Activated naive CD4-positive, alpha-beta T cell (primary cell): ENCODE measurements at places on chromosomes 11 and 22.

GRCh38 chr22:20238901-20239675 is 29.0 kb downstream of the RTN4R start:
- DNase-seq, result no peak

DNA sequence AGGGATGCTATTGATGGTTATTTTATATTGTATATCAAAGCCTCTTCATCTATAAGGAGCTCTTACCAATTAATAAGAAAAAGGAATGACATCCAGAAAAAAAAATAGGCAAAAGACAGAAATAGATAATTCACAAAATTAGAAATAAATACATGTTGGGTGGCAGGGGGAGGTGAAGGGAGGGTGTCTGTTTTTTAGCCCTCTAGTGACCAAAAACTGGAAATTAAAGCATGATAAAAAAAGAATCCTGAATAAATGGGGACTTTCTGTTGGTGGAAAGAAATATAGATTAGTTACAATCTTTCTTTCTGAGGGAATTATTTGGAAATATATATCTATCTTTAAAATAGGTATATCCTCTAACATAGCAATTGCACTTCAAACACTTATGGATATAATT is 42.0 kb upstream of the TTC36 start:
- DNase-seq, result no peak

GRCh38 chr11:84471501-84471900 is 1155.6 kb downstream of the DLG2 start:
- no peak for DNase-seq

- no peak for DNase-seq
Measured at GRCh38 chr11:73186294-73186850, 31.7 kb upstream of the P2RY2 start.

GRCh38 chr22:41946629-41947423 is at the start of gene CENPM:
TSS of gene CENPM (minus strand) at chr22:41947152. CDS start at chr22:41947076, 76 bp downstream.
- peak; percentile 80 for DNase-seq

- no peak for DNase-seq
Measured at GRCh38 chr11:90757849-90758494, 535.1 kb upstream of the CHORDC1 start.

GRCh38 chr22:28906312-28906711 is 22.9 kb downstream of the ZNRF3 start:
- no peak for DNase-seq

DNA sequence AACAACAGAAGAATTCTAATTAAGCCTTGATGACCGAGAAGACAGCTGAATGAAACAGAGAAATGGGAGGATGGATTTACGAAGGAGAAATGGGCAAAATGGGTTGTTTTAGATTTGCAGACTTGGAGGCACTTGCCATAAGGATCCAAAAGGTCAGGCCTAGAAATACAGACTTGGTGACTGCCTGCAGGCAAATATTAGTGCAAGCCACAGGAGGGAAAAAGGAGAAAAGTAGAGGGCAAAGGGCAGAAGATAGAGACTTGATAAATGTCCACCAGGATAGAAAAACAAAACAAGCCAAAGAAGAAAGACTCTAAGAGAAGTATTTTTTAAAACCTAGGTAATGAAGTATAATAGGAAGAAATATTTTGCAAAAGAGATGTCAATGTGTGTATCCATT is 13.1 kb downstream of the CCDC34 start:
- DNase-seq, result no peak

DNA sequence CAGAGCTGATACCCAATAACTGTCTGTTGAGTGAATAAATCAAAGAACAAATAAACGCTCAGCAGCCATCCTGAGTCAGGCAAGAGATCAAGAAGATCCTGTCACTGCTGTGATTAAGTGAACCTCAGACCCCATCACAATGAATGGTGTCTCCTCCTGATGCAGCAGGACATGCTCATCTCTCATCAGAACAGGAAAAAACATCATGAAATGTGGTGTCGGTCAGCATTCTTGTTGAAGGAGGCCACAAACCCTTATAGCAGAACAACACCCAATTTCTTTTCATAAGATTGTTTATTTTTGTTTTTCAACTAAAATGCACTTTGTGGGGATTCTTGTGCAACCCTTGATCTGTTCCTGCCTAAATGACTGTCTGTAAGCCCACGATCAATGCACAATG is 60.3 kb downstream of the SYTL2 start:
- DNase-seq, result no peak

- DNase-seq, result no peak
Measured at GRCh38 chr11:18623707-18624106, 10.4 kb downstream of the SPTY2D1 start.

- DNase-seq, result no peak
Measured at GRCh38 chr22:23457380-23457985, 122.6 kb downstream of the IGLL1 start.

DNA sequence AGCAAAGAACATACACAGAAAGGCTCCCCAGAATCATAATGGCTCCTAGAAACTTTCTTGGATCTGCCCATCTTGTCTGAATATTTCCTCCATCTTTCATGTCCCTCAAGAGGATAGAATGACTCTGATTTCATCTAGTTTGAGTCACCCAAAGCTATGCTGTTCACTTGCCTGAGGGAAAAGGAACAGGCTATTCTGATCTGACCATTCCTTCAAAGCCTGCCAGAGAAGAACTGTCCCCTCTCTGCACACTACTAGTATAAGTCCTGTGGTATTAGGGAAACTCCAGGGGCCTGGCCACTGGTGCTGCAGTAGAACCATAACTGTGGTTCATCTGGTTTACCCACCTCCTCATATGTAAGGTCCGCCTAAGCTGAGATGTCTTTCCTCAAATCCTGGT is 2.4 kb upstream of the PATE1 start:
- DNase-seq, result no peak

GRCh38 chr11:72553706-72554105 is 119.4 kb upstream of the CLPB start:
- no peak for DNase-seq

GRCh38 chr11:122706291-122707088 is 51.0 kb downstream of the UBASH3B start:
- DNase-seq, result no peak

DNA sequence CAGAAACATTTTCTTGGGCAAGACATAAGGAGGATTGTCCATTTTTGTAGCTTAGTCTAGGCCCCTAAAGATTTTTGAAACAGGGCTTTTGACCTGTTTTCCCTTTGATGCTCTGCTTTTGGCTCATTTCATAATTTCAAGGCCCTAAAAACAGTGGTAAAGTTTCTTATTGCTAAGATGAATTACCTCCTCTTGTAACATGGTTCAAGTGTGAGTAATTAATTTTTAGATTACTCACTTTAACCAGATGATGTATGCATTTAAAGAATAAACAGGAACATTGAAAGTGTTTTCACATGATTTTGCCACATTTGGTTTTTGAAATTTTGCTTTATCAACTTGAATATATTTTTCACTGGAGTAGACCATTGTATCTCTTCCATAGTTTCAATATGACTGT is 1.2 kb downstream of the RAG2 start:
- no peak for DNase-seq

GRCh38 chr11:13280092-13280722 is 2.6 kb downstream of the BMAL1 start:
- DNase-seq, result no peak

DNA sequence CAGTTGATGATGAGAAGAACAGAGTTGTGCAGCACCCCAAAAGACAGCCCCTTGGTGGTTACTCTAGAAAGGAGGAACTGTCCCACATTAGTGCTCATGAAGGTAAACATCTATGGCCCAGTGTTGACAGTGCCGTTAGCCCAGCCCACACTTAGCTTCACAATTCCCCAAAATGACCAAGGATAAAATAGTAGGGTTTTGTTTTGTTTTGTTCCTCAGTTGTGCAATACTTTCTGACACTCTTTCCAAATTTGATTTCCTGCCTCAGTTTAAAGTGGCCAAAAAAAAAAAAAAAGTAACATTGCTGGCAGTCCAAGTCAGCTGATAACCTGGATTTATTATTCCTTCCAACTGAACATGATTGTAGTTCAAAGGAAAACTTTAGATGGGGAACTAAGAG is 269.4 kb downstream of the TMEM135 start:
- DNase-seq, result no peak

DNA sequence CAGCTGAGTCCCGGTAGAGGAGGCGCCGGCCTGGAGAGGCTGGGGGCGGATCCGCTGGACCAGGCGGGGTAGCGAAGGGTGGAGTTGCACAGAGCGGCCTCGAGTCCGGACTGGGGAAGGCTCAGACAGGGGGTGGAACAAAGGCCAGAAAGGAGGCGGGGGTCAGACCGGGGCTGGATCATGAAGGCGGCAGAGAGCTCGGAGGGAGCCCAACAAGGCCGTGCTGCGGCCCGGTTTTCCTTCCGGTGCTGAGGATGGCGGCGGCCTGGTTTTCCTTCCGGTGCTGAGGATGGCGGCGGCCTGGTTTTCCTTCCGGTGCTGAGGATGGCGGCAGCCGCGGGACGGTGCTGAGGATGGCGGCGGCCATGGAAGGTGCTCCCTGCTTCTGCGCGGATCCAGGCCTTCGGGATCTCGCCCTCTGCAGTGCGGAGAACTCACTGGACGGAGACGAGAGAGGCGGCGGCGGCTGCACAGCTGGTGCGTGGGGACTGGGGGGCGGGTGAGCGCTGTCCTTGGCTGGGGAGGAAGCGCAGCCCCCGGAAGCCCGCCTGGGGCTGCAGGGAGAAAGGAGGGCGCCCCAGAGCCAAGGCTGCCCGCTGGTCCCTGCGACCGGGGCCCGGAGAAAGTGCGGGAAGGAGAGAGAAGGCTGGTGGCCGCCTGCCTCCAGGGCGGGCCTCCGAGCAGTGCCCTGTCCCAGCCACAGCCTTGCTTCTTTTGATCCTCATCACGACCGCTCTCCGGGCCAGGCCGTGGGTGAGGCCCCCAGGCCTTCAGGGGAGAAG is 350.4 kb upstream of the B3GAT1 start:
- DNase-seq, result no peak

- DNase-seq, result no peak
Measured at GRCh38 chr11:39190751-39191150, 2268.7 kb downstream of the LRRC4C start.

DNA sequence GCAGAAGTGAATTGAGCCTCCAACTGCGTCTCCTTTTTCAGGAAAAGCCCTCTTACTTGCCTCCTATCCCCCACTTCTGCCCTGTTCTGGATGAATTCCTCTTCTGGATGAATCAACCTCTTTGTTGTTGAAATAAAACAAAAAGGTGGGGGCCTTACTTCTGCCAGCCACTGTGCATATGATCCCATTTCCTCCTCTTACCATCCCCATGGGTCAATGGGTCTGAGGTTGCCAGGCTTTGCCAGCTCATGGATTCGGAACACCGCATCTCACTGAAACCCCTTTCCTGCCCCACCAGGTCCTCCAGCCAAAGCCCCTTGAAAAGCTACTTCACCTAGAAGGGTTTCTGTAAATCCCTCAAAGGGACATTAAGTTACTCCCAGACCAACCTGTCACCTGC is 3.7 kb upstream of the CHST1 start:
- DNase-seq, result no peak

GRCh38 chr11:112810951-112811350 is 150.3 kb upstream of the NCAM1 start:
- no peak for DNase-seq

GRCh38 chr22:29798318-29798717 is 31.1 kb downstream of the UQCR10 start:
- no peak for DNase-seq

GRCh38 chr11:65516135-65516968 is 8.5 kb upstream of the SCYL1 start:
- no peak for DNase-seq

GRCh38 chr22:40552070-40552469 is 84.4 kb downstream of the MRTFA start:
- DNase-seq, result no peak

DNA sequence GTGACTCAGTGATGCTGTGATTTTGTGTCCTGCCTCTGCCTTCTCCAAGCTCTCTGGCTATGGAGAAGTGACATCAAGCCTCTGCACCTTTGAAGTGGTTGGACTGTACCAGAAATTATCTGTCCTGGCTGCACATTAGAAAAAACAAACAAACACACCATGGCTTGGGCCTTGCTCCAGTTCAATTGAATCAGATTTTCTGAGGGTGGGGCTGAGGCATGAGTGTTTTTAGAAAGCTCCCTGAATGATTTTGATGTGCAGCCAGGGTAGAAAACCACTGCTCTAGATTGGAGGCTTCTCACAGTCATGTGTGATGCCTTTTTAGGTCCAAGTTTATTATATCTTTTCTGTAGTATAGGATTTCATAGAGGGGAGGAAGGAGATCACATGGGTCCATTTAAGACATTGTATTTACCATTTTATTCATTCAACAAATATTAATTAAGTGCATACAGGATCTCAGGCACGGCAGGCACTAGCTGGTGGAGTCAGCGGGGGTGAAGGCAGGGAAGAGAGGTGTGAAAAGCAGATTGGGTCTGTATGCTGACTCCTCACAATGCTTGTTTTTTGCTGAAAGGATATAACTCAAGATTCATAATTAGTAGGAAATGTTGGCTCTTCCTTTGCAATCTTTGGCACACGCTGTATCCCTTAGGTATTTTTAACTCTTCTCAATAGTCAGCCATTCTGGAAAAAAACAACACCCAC is 7.1 kb upstream of the VSTM5 start:
- DNase-seq, result no peak

DNA sequence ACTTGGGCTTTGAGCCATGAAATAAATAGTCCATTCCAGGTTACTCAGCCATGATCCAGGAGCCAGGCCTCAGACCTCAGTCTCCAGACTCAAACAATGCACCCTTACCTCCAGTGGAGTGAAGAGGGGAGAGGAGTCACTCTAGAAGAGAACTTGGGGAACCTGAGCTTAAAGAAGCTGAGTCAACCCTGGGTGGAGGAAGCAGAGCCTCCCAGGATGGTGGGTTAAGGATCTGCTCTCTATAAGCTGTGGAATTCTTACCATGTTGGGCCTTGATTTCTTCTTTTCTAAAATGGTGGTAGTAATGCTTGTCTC is 113.2 kb downstream of the NECTIN1 start:
- DNase-seq, result no peak

GRCh38 chr11:87083029-87083428 is 45.3 kb downstream of the TMEM135 start:
- no peak for DNase-seq

GRCh38 chr11:69508974-69509373 is 27.5 kb downstream of the LINC01488 start:
- DNase-seq, result no peak

- DNase-seq, result peak; percentile 37
Measured at GRCh38 chr11:59754859-59755700, at the start of gene STX3. TSS of gene STX3 (plus strand) at chr11:59755376. CDS start at chr11:59755606, 230 bp downstream.

GRCh38 chr11:104183593-104183992 is 19.6 kb upstream of the PDGFD start:
- DNase-seq, result no peak

GRCh38 chr22:37898441-37899181 is 7.5 kb upstream of the MICALL1 start:
- no peak for DNase-seq

- no peak for DNase-seq
Measured at GRCh38 chr11:60905047-60905446, 1.3 kb downstream of the PRPF19 start.

DNA sequence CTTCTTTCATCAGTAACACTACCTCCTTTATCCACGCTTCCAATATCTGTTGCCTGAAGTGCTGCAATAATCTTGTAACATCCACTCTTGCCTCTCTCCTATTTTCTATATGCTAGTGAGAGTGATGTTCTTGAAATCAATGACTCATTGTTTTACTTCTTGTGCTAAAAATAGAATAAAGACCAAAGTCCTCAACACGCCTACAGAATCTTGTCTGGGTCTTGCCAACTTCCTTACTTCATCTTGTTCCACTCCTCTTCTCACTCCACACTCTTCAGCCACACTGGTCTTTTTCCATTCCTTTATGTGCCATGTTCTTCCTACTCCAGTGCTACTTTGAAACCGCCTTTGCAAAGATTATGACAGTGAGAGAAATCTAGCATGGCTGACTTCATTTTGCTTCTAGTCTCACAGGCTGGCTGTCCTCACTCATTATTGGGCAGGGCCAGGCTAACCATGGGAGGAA is 136.4 kb downstream of the CCDC81 start:
- no peak for DNase-seq
